ENCODE measurements at places on chromosomes 16 and 17. TPM values are rescaled to one million over a fixed set of nuclear protein-coding genes. Genes with fewer than 3 reads are reported as not detected.
A peak's percentile ranks its signal among the peaks of the same experiment; 100 is the strongest.

Gene CRYBA1
- total RNA-seq: not detected

Gene TMEM219
- total RNA-seq: 86.2 TPM

Gene CCL1
- total RNA-seq: not detected

Gene CDK12
- 22.8 TPM for total RNA-seq

Gene ITGA2B
- total RNA-seq: not detected

- H3K4me1 ChIP-seq: no peaks in the 10 kb centered on the region
- H3K27me3 ChIP-seq: no peaks in the 10 kb centered on the region
- H3K4me3 ChIP-seq: no peak overlapping the region
- H3K36me3 ChIP-seq: no peaks in the 10 kb centered on the region
These were observed 7.7 kb downstream of the SCGB1C2 start for GRCh38 chr17:144936-145670.

- no peaks in the 10 kb centered on the region for H3K27me3 ChIP-seq
- H3K4me3 ChIP-seq: no peak overlapping the region
- no peak overlapping the region for H3K27ac ChIP-seq
These were observed 15.3 kb upstream of the TXNDC11 start for GRCh38 chr16:11757671-11758545.

DNA sequence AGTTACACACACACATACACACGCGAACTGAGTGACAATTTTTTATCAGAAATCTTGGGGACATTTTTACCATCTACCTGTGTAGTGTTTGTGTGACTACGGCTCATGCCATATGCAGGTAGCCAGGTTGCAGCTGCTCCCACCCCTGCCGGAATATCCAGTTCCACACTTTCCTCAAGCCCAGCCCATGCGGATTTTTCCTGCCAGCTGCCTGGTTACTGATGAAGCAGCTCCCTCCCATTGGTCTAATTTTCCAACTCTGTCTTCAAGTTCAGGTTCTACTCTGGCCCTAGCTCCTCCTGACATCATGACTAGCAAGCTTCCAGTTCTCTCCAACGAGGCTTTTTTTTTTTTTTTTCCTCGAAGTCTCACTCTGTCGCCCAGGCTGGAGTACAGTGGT, 4.8 kb downstream of the GSG1L2 start:
- H3K27ac ChIP-seq: no peak overlapping the region
- H3K27me3 ChIP-seq: no peaks in the 10 kb centered on the region
- no peak overlapping the region for H3K4me3 ChIP-seq
- no peak for DNase-seq

DNA sequence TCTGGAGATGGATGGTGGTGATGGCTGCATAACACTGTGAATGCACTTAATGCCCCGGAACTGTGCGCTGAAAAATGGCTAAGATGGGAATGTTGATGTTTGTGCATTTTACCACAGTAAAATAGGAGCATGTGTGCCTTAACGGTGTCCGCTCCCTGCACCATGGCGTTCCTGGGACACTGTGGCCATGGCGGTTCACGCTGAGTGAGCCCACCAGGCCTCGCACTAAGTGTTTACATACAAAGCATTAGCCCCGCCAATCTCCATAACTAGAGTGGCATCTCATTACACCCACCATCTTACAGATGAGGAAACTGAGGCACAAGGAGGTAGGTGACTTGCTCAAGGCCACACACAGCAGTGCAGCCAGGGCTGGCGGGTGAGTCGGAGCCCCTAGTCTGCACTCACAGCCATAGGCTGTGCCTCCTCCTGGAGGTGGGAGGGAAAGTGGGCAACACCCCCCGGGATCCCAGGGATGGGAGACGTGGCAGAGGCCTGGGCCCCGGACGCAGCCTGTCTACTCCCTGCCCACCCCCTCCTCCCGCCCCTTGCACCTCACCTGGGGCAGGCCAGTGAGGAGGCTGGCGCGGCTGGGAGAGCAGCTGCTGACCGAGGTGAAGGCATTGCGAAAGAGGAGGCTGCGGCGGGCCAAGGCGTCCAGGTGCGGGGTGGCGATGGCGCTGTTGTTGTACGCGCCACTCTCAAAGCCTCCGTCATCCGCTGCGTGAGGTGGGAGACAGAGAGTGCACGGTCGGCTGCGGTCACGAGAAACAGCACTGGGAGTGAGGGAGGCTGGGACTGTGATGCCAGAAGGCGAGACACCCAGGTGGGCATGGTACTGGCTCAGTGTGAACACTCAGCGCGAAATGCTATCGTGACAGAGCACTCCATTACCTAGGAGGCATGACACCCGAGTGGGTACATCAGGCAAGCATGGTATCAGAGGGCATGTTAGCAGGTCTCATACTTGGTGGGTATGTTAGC, 3.4 kb downstream of the SGSH start:
- peaks cover 80% of the 10 kb centered on the region for H3K36me3 ChIP-seq
- DNase-seq: no peak
- H3K27ac ChIP-seq: no peak overlapping the region
- H3K27me3 ChIP-seq: no peaks in the 10 kb centered on the region
- H3K4me1 ChIP-seq: peaks cover 19% of the 10 kb centered on the region
- no peak overlapping the region for H3K4me3 ChIP-seq

- no peaks in the 10 kb centered on the region for H3K27me3 ChIP-seq
- no peak overlapping the region for H3K27ac ChIP-seq
- H3K4me1 ChIP-seq: peaks cover 25% of the 10 kb centered on the region
- H3K4me3 ChIP-seq: no peak overlapping the region
These were observed 5.0 kb downstream of the GTF3C1 start for GRCh38 chr16:27544671-27545070.

- 0 out of 2 replicates have a peak, but pooled peaks cover 3% of the 10 kb centered on the region for H3K27me3 ChIP-seq
- no peaks in the 10 kb centered on the region for H3K4me1 ChIP-seq
- H3K27ac ChIP-seq: no peak overlapping the region
- no peak for DNase-seq
These were observed 29.9 kb downstream of the PLCG2 start for GRCh38 chr16:81808933-81809480.

- H3K4me1 ChIP-seq: peaks cover 36% of the 10 kb centered on the region
- peak; percentile 69 for DNase-seq
- H3K36me3 ChIP-seq: peaks cover 23% of the 10 kb centered on the region
- peak overlapping the region; percentile 67 for H3K27ac ChIP-seq
These were observed 701 bp upstream of the MRC2 start for GRCh38 chr17:62626719-62627218.

DNA sequence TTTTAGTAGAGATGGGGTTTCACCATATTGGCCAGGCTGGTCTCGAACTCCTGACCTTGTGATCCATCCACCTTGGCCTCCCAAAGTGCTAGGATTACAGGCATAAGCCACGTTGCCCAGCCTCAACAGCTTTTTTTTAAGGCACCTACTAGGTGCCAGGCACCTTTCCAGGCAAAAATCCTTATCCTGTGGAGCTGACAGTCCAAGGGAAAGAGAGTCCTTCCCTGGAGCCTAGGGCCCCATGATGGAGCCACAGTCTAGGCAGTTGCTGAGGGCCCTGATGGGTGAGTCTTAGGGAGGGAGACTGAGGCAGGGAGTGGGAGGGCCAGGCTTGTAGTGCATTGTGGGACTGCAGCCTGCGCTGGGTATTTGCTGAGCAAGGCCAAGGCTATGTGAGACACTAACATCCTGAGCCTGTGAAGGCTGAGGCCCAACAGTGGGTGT, 79.6 kb upstream of the TOB1 start:
- H3K27me3 ChIP-seq: no peaks in the 10 kb centered on the region
- no peaks in the 10 kb centered on the region for H3K36me3 ChIP-seq
- DNase-seq: no peak
- no peak overlapping the region for H3K4me3 ChIP-seq
- H3K27ac ChIP-seq: no peak overlapping the region

- no peak for DNase-seq
- no peak overlapping the region for H3K27ac ChIP-seq
- no peak overlapping the region for H3K4me3 ChIP-seq
- H3K36me3 ChIP-seq: peaks cover 90% of the 10 kb centered on the region
These were observed 15.1 kb upstream of the LASP1NB start for GRCh38 chr17:38910325-38910724.

DNA sequence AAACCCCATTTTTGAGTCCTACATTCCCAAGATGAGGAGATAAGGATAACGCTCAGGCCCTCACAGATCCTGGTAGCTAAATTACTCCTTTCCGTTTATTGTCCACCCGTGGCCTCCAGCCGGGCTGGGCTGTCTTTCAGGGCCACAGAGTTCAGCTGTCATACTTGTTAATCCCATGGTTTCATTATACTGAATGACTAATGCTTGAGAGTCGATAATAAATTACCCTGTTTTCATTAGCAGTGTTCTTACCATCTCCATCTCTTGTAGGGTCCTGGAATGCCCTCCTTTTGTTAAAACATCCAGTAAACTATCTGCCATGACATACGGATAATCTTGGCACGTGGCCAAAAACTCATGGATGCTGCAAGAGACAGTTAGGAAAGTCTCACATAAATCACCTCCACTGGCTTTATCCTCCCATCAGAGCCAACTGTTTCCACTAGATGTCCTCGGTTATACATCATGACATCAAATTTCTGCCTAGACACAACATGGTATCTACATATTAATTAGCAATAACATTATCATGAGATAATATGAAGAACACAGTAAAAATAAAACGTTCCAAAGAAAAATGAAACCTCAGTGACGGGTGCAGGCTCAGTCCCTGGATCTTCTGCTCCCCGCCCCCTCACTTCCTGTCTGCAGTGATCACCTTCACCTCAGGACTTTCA, 45.3 kb downstream of the BRD7 start:
- H3K27me3 ChIP-seq: no peaks in the 10 kb centered on the region
- DNase-seq: peak; percentile 66
- peaks cover 17% of the 10 kb centered on the region for H3K4me1 ChIP-seq
- H3K36me3 ChIP-seq: peaks cover 95% of the 10 kb centered on the region

DNA sequence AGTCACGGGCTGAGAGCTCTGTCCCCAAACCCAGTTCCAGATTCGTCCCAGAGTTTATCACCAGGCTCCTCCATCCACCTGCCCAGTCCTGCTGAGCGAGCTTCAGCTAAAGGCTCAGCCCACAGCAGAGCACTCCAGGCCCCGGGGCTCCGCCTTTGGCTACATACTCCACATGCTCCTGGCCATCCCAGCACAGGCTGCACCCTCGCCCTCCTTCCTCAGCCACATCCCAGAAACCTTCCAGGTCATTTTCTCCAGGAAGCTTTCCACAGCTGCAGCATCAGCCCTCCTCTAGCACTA, 4.7 kb upstream of the CD2BP2 start:
- H3K27ac ChIP-seq: no peak overlapping the region
- H3K4me1 ChIP-seq: peaks cover 16% of the 10 kb centered on the region
- no peaks in the 10 kb centered on the region for H3K27me3 ChIP-seq
- H3K36me3 ChIP-seq: peaks cover 85% of the 10 kb centered on the region
- no peak for DNase-seq

DNA sequence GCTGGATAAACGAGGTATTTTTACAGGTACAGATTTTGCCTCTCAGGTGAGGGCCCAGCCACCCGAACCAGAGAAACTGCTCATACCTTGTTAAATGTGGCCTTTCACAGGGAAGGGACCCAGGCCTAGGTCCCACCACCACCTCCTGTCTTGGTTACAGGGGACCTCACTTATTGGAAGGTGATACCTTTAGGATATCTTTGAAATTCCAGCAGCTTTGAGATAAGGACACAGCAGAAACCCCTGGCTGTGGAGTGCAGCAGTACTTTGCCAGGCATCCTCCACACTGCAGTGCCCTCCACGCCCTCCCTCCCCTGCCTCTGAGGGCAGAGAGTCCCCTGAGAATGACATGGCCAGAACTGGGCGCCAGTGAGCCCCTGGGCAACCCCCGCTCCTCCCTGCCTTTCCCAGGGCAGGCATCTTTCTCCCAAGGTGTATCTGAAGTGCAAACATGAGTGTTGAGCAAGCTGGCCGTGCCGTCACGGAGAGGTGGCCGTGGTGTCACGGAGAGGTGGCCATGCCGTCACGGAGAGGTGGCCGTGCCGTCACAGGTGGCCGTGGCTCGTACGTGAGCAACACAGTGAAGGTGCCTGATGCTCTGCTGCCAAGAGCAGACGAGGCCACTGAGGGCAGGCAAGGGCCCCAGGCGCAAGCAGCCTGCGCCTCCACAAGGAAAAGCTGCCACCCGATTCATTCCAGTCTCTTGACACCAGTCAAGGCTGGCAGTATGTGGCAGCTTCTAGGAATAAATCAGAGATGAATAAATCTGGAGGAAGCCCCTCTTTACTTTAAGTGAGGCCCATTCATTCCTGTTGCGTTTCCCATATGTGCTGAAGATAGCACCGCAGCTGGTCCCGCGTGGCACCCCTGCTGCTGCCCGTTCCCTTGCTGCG, 134.5 kb upstream of the CHMP6 start:
- no peaks in the 10 kb centered on the region for H3K27me3 ChIP-seq
- H3K36me3 ChIP-seq: peaks cover 46% of the 10 kb centered on the region
- peak overlapping the region; percentile 99 for H3K27ac ChIP-seq
- H3K4me1 ChIP-seq: peaks cover 71% of the 10 kb centered on the region
- DNase-seq: no peak
- H3K4me3 ChIP-seq: no peak overlapping the region

DNA sequence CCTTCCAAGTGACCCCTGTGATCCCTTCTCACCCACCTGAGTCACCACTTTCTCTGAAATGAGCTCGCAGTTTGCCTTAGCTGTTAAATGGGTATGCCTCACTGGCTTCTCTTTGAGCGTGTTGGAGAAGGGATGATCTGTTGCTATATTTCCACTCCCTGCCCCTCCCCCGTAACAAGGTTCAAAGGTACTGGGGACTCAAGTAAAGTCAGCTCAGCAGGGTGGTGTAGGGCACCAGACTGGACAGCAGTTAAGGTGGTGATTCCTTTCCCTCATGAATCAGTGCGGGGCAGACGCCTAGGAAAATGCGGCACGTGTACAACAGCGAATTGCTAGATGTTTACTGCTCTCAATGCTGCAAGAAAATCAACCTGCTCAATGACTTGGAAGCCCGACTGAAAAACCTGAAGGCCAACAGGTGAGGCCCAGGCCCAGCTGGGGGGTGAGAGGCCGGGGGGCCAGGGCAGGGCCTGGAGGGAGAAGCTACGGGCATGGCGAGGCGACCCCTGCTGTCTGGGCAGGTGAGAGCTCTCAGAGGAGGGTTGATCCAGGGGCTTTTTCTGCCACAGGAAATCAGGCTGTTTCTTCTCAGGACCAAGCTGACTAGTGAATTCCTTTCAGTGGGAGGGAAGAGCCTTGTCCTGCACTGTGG, 130.3 kb downstream of the RAB11FIP4 start:
- H3K4me1 ChIP-seq: peaks cover 5% of the 10 kb centered on the region
- H3K36me3 ChIP-seq: no peaks in the 10 kb centered on the region
- DNase-seq: no peak

GRCh38 chr16:65119435-65119834, 2.4 kb downstream of the CDH11 start:
- no peak overlapping the region for H3K4me3 ChIP-seq
- H3K36me3 ChIP-seq: peaks cover 14% of the 10 kb centered on the region
- H3K4me1 ChIP-seq: peaks cover 54% of the 10 kb centered on the region
- H3K27ac ChIP-seq: peak overlapping the region; percentile 29
- no peaks in the 10 kb centered on the region for H3K27me3 ChIP-seq
